NCI-H1930 (cell line): ENCODE measurements at places on chromosomes 2 and 18.

- DNase-seq: no peak
Observed at GRCh38 chr2:1319393-1319792, 93.9 kb upstream of the TPO start.

DNA sequence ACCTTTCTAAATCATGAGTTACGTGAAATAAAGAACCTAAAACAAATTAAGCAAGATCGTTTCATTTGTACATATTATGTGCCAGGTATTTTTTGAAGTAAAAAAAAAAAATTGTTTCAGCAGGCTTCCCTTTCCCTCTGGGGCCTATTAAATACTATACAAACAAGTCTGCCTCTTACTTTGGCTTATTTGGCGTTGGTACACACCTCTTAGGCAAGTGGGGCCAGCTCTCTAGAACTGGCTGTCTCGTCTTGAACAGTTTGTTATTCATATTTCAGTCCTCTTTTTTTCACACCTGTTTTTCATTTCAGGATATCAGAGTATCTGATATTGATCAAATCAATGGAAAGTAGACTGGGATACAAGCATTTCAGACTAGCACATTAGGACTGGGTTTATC is 27.4 kb upstream of the PPP3R1 start:
- DNase-seq: peak; percentile 83

DNA sequence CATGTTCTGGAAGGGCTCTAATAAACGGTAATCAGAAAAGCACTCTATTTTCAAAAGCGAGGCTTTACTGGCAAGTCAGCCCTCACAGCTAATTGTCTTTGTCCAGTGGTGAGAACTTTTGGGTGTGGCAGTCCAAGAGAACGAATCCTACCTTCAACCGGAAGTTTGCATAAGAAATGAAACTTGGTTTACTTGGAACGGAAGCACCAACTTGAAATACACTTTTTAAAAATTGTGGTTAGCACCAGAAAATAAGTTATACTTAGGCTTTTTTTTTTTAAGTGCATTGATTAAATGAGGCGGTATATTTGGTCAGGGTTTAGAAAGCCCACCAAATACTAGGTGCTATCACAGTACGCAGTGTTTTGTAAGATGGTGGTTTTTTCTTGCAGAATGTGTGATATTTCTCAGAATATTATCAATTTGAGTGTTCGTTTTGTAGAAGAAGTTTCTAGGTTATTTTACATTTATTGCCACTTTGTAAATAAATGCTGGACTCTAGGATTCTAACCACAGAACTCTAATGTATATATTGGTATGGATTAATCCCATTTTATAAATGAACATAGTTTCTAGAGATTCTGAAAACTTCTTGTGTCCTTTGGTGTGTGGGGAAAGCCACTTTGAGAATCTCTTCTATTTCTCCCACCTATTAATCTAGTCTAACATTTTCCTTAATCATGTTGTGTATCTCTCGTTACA is 1.2 kb downstream of the MYL12A start:
- no peak for DNase-seq

DNA sequence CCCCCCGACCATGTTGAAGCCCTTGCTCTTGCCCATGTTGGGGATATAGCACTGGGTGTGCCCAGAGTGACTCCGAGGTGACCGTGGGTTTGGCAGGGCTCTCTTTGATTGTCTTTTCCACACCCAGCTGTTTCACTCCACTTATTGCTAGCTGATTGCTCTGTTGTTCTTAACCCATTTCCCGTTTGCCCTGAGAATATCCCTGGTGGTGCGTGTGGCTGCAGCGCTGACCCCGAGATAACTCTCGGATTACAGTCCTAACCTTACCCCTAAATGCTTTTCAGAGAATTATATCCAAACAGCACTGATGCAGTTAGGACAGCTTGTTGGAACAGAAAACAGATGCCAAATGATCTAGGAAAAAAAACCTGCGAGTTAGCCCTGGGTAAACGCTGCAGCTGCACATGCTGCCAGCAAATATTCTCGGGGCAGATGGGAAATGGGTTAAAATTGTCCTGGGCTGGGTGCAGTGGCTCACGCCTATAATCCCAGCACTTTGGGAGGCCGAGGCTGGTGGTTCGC is 34.3 kb upstream of the SNORC start:
- DNase-seq: no peak

- DNase-seq: no peak
Observed at GRCh38 chr2:4973973-4974372, 718.2 kb upstream of the SOX11 start.

DNA sequence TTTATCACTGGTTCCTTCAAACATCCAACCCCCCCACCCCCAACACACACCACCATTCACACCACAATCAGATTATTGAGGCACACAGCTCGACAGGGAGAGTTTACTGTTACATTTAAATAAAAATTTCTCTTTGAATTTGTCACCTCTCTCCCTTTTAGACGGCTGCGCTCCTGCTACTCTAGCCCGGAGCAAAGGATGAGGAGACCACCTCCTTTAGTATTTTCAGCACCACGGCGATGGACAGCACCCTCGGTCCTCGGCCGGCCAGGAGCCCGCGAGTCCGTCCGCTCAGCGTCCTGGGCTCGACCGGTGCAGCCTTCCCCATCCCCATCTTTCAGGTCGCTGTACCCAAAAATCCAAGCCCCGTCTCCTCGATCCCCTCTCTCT is 892 bp downstream of the CELF4 start:
- DNase-seq: no peak

GRCh38 chr18:48821251-48821590 is 129.5 kb downstream of the SMAD7 start:
- no peak for DNase-seq
